NCI-H1436 treated with DMSO at 0.1 percent for 48 hours (cell line): ENCODE measurements at places on chromosomes 7 and 10.

GRCh38 chr10:118246332-118247295, 95.5 kb downstream of the FAM204A start:
- peak; percentile 91 for DNase-seq

DNA sequence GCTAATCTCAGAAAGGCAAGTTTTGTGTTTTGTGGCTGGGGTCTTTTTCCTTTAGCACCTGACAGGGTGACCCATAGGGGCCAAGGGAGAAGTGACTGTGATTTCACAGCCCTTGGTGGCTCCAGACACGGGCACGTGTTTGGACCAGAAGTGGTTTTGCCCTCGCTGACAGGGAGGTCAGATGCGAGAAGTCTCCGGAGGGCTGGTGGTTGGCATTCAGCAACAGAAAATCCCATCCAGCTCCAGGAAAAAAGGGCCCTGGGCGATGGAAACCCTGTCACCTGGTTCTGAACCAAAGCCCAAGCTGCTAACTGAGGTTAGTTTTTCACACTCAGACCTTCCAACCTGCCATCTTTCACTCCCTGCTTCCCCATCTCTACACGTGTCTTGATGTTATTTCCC, 272.9 kb downstream of the TRIL start:
- no peak for DNase-seq

DNA sequence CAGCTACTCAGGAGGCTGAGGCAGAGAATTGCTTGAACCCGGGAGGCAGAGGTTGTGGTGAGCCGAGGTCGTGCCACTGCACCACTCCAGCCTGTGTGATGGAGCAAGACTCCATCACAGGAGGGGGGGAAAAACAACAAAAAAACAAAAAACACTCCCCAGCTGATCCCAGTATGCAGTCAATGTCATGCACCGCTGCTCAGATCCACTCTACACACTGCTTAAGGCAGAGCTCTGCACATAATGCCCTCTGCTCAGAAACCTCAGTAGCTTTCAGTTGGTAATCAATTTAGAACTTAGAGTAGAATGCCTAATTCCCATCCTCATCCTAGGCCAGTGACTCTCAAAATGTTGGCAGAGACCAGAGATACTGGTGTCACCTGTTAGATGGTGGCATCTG, 43.9 kb downstream of the PDSS1 start:
- DNase-seq: no peak

GRCh38 chr7:44889086-44889781, 3.9 kb upstream of the PURB start:
- DNase-seq: no peak
